ENCODE measurements at places on chromosomes 11 and 22.

GRCh38 chr11:8689726-8690255 lies 7.2 kb downstream of the RPL27A start:
- no peak for DNase-seq

GRCh38 chr22:31846161-31847115 lies 92.6 kb downstream of the DEPDC5 start:
- DNase-seq, result peak; percentile 29

DNA sequence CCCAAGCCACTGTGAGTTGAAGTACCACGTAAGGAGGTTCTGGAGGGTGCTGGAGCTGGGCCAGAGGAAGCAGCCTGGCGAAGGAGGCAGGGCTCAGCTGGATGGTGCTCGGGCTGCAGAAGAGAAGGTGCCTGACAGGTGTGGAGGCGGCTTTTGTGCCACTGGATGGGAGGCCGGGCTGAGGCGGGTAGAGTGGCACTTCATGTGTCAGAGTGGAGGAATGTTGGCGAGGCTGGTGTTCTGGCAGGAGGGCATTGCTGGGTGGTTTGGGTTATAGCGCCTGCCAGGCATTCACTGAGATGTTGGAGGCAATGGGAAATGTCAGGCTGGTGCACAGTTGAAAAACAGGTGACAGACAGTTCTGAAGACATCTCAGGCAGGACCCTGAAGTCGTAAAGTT lies 24.2 kb downstream of the UBE2L3 start:
- DNase-seq, result no peak

- DNase-seq, result no peak
These were observed 793.6 kb upstream of the RAG2 start for GRCh38 chr11:37391615-37392014.

GRCh38 chr11:60769811-60770210 lies 13.1 kb downstream of the MS4A15 start:
- DNase-seq, result no peak

DNA sequence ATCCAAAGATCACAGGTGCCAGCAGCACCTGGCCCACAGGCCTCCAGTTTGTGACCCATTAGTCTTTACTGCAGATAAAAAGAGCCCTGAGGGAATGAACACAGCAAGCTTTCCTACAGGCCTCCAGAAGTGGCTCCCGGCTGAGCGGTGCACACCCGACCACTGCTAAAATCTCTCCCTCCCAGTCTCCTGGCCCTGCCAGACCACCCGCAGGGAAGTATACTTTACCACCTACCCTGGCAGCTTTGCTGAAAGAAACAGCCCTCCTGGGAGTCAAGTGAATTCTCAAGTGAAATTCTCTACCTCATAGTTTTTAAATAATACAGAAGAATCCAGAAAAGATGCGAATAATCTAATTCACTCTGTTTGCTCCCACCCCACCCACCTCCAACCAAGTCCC lies 15.4 kb upstream of the MTNR1B start:
- no peak for DNase-seq

DNA sequence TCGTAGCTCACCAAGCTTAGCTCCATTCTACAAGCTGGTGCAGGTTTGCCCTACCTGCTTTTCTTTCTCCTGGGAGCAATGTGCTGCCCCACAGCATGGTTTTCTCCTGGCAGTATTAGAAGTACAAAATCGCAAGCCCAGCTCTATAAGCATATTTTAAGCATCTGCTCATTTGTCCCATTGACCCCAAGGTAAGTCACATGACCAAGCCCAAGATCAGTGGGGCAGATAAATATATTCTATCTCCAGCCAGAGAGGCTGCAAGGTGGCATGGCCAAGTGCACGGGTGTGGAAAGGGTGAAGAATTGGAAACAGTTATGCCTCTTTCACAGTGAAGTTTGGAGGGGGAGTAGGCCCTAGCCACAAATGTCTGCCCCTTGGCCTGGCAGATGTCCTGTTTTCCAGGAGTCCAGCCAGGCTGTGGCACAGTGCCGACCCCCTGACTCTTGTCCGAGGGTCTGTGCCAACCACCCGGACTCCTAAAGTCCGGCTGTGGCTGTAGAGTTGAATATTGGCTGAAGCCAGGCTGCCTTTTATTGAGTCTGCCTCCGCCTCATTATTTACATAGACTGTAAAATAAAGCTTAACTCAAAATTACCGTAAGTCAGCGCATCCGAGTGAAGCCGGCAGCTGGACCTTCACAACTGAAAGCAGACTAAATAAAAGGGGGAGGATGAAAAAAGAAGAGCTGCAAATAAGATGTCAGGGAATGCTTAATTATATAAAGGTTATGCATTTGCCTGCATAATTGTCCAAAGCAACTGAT lies 165.7 kb downstream of the COMMD9 start:
- no peak for DNase-seq

DNA sequence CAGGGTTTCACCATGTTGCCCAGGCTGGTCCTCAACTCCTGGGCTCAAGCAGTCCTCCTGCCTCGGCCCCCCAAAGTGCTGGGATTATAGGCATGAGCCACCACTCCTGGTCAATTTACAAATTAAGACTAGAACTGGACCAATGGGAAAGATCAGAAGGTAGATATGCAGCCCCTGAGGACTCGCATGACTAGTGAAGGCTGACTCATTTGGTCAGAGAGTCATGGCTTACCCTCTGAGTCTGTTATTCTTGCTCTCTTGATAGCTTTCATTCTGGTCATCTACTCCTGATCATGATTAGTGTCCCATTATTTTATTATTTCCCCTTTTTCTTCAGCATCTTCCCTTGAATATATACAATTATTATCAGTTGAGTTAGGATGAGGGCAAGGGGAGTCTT lies 2.7 kb upstream of the LDHAL6A start:
- DNase-seq, result no peak

GRCh38 chr22:42661985-42662831 lies 13.0 kb upstream of the CYB5R3 start:
- DNase-seq, result peak; percentile 86

GRCh38 chr11:46049325-46049897 lies 71.8 kb downstream of the PHF21A start:
- DNase-seq, result no peak

DNA sequence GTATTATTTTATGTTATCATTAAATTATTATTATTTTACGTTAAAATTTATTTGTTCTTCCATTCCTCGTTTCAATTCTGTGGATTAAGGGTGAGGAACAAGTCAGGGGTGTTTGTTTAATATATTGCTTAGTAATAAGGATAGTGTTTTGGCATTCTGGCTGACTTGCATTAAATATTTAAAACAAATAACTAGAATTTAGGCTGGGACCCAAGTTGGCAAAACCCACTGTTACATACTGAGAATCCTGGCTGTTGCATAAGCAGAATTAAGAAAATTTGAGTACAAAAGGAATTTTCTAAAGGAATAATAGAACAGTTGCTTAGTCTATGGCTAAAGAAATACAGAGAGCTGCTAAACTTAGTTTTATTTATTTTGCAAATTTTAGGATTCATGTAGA lies 196.4 kb downstream of the GUCY1A2 start:
- DNase-seq, result no peak

GRCh38 chr11:108927791-108928545 lies 263.1 kb downstream of the DDX10 start:
- no peak for DNase-seq

DNA sequence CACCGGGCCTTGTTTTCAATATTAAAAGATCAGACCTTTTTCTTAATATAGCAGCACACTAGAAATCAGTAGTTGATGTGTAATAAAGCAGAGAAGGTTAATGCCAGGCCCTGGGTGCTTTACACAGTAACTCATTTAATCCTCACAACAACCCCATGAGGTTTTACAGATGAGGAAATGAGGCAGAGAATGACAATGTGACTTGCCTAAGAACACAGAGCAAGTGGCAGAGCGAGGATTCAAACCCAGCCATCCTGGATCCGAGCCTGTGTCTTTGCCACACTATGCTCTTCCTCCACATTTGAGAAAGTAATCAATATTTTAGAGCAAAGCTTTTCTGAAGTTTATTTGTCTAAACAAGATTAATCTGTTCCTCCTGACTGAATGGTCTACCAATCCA lies 7.2 kb downstream of the JAML start:
- DNase-seq, result peak; percentile 52

DNA sequence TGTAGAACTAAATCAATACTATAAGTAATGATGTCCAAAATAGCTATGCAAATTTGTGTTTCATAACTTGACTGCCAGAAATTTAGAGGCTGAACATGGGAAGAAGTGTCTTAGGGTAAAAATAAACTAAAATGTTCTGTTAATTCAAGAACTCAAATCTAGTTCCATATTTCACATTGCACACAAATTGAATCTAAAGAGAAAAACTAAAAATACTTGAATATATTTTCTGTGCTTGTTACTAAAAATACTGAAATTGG lies 43.5 kb downstream of the FANCF start:
- DNase-seq, result no peak

DNA sequence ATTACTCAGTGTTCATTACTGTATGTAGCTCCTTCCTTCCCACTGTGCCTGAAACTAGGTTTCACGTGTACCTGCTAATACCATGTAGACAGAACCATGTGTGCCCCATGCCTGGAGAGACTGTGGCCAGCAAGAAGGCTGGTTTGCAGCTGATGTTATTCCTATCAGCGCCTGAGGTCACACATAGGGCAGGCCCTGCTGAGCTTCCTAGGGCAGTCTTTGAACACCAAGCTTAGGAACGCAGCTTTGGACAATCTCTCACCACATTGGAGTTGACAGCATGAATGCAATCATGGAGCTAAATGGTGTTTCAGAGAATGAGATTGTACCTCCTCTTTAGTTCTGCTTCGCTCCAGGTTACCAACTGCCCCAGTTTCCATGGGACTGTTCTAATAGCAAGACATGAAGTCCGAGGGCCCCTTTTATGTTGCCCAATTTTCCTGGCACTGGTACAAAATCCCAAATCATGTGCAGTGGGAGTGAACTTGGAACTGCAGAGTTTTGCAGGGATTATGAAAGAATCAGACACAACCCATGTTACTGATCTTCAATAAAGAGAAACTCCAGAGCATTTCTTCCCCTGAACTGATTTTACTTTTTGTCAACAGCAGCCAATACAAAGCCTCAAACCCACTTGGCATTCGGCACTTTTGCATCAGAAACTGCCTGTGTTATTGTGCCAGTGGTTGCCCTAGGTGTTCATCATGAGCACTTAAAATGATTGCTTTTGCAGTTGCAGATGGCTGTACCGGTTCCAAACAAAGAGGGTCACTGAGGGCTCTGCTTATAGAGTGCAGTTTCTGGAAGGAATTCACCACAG lies 154.2 kb upstream of the TTC12 start:
- no peak for DNase-seq

Data from GM12865 (cell line).